Hematopoietic multipotent progenitor cell treated with erythropoietin and hydrocortisone succinate and interleukin-3 and kit ligand, for 15 days (in vitro differentiated cells): ENCODE measurements at places on chromosomes 3 and 15.

GRCh38 chr3:133532951-133533350, 40.5 kb upstream of the CDV3 start:
- no peak for DNase-seq

DNA sequence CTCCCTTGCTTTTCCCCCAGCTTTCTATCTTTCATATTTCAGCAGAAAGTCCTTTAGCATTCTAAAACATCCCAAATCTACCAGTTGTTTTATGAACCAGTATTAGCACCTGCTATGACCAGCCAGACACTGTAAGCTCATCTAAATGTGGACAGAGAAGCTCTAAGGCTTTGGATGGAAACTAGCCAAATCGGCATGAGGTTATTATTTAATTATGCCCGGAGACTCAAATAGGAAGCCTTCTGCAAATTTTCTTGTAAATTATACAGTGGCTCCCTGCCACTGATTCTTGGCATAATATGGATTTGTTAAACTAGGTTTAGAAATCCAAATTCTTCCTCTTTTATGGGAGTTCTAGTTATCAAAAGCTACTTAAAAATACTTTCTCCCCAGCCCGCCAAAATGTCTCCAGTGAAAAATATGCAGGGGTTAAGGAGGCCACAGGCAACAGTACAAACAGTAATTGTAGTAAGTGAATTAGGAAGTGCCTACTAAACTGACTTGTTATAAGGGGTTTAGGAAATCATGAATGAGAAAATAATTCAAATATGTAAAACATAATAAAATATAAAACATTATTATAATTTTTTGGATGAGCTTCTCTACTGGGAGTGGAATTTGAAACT, 15.4 kb downstream of the MYH15 start:
- no peak for DNase-seq

- no peak for DNase-seq
These were observed 408.4 kb downstream of the PLOD2 start for GRCh38 chr3:145752576-145752975.

GRCh38 chr3:7423036-7423435, 562.1 kb downstream of the GRM7 start:
- DNase-seq: no peak

- DNase-seq: no peak
These were observed 17.1 kb downstream of the HOMER2 start for GRCh38 chr15:82935382-82935781.

DNA sequence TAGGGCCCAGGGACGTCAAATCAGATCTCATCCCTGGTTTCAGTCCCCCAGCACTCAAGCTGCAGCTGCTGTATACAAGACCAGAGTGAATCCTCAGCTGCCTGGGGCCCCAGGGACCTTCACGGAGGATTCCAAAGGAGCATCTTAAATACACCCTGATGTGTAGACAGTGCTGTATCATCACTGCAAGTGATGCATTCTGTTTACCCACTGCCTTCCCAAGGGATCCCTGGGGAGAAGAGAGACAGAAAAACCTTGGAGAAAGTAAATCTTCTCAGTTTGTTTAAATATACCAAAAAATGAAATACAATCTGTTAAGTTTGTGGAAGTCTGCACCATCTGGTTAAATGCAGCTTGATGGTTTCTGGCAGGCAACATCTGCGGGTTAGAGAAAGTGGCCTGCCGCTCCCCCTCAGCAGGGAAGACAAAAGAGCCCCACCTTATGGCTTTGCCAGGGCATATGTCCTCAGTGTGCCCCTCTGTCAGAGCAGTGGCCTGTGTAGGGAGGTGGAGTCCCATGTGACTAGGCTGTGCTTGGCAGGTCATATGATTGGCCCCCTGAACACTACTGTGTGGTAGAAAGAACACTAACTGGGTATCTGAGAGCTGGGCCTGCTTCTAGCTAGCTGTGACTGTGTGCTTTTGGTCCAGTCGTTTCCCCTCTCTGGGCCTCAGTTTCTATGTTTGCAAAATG, 222.2 kb upstream of the TRIM42 start:
- no peak for DNase-seq

DNA sequence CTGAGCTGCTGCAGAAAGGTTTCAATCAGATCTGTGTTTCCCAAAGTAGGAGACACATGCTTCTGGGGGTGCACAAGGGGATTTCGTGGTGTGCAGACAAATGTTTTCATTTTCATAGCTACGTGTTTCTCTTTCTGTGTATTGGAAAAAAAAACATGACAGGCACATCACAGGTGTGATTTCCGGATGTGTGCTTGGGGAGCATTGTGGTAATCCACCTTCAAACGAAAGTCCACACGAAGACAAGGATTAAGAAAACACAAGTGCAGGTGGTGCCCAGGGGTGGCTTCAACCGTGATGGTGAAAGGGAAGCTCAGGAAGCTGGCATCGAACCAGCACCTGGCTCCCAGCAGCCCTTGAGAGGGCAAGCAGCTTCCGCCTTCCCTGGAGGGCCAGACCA, 164.6 kb upstream of the LINGO1 start:
- DNase-seq: no peak

DNA sequence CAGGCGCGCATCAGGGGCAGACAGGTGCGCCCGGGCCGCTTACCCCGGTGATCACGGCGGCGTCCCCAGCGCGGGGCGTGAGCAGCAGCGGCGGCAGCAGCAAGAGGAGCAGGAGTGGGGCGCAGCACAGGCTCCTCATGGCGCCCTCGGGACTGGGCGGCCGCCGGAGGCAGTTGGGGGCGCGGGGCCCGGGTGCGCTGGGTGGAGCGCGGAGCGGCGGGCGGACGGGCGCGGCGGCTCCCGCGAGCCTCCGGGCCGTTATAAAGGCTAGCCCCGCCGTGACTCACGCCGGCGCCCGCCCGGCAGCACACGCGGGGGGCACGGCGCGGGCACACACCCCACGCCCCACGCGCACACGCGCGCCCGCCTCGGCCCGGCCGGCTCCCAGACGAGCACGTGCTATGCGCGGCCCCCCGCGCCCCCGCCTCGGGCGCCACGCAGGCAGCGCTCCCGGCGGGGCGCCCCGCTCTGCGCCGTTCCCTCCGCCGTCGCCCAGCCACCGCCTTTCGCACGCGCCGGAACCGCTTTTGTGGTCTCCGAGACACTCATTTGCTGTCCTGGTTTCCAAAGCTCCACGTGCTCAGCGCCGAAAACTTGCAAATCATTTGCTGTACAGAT, at the start of gene PROK2:
Gene PROK2, minus strand, starts transcription at position 235 of the 618 bp plus-strand sequence. Its CDS starts 96 bp downstream, at position 139.
- DNase-seq: no peak

- no peak for DNase-seq
These were observed 21.9 kb upstream of the TSEN2 start for GRCh38 chr3:12462159-12462947.

GRCh38 chr15:53535886-53536285, 223.6 kb downstream of the WDR72 start:
- no peak for DNase-seq

DNA sequence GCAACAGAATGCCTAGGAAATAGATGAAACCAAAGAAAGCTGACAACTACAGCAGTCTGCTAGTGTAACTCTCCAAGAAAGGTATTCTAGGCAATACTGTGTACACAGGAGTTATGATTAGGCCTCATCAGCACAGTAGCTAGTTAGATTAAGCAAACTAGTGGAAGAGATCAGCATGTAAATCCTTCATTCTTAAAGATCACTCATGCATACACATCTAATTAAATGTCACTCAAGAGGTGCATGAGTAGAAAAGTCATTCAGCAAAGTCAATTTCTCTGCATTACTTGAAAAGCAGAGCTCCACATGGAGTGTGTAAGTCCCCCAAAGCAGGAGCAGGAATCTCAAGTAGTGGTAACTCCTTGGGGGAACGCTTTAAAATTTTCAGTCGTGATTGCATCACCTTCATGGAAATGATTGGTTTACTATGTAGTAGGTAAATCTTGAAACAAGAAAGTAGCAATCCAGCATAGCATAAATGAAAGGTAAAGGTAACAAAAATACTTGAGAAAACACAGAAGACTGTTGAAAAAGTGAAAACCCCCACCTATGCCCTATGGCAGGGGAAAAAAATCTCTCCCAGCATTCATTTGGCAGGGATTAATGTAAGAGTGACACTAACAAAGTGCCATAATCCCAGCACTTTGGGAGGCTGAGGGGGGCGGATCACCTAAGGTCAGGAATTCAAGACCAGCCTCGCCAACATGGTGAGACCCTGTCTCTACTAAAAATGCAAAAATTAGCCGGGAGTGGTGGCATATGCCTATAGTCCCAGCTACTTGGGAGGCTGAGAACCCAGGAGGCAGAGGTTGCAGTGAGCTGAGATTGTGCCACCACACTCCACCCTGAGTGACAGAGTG, 29.4 kb upstream of the PPIB start:
- no peak for DNase-seq

GRCh38 chr3:99855900-99856299, 38.2 kb downstream of the CMSS1 start:
- DNase-seq: no peak

DNA sequence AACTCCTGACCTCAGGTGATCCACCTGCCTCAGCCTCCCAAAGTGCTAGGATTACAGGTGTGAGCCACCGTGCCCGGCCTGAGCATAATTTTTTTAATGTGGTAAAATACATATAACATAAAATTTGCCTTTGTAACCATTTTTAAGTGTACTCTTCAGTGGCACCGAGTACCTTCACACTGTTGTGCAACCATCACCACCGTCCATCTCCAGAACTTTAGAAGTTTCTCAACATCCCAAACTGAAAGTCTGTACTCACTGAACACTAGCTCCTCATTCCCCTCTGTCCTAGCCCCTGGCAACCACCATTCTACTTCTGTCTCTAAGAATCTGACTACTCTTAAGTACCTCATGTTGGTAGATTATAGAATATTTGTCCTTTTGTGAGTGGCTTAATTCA, 35.2 kb downstream of the LRIG1 start:
- no peak for DNase-seq

DNA sequence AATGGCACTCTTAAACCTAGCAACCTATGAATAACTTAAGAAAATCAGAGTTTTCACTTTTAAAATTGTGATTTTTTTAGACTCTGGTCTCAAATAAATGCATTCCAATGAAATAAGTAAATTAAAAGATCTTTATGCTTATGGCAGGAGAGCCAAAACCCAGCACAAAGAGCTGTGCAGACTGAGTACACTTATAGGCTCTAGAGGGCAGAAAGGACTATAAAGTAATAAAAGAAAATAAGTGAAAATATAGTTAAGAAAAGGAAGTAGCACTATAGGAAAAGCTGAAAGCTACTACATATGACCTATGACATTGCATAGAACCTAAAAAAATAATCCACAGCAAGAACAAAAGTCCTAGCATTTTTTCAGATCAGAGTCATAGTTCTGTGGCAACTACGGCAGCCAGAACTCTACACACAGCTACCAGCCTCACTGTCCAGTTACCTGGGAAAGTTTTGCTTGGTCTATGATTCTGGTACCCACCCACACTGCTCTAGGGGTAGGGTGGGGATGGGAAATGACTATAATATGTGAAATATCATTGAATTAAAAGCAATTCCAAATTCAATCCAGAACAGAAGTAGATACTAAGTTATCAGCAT, 30.5 kb downstream of the CLASP2 start:
- DNase-seq: no peak

- peak; percentile 14 for DNase-seq
These were observed 19.1 kb downstream of the ST6GAL1 start for GRCh38 chr3:186949281-186949982.

- no peak for DNase-seq
These were observed 152.3 kb downstream of the SMAD6 start for GRCh38 chr15:66854012-66854965.

DNA sequence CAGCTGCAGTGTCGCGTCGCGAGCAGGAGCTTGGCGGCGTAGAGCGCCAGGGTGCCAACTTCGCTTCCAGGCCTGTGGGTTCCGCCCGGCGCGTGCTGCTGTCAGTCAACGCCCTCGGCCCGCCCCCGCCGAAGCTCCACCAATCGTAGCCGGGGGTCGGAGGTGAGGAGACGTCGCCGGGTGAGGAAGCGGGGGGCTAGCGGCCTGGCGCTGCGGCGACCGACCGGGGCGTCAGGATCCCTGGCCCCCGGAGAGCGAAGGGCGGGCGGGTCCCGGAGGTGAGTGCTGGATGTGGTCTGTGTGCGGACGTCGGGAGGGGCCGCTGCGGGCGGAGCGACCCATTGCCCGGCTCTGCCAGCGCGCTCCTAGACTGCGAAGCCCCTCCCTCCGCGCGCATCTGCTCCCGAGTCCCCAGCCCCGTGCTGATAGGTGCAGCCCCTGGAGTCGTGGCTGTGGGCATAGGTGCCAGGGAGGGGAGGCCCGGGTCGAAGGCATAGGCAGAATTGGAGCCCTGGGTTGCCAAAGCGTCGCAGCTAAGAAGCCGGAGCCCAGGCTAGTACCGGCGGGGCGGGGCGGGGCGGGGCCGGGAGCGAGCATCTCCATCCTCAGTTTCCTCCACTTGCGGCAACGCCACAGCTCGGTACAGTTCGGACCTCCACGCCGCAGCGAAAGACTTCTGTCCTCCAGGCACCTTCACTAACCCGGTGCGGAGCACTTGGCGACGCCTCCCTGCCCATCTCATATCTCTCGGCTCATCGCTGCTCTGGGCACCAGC, at the start of gene NXPE3:
Gene NXPE3, plus strand, starts transcription at position 165 of the 775 bp plus-strand sequence. CDS start 6,386 bp downstream, outside the sequence.
- peak; percentile 81 for DNase-seq

- peak; percentile 32 for DNase-seq
These were observed 109.3 kb downstream of the SHQ1 start for GRCh38 chr3:72738752-72739530.

DNA sequence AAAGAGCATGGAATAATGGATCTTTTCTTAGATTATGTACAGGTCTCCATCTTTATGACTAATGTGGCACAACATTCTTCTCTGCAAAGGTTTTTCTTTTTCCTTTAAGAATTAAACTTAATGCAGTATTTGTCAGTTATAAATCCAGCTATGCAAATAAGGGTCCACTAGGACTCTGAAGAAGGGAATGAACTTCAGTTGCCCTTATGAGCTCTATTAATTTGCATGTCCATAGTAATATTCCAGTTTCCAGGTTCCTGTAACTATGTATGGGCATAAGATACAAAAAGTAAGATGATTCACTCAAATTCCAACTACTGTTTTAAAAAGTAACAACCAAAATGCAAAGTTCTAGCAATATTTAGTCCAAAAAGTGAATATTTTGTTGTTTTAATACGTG, 337.4 kb downstream of the NLGN1 start:
- DNase-seq: no peak

GRCh38 chr3:69458803-69459365, 73.0 kb upstream of the FRMD4B start:
- no peak for DNase-seq

GRCh38 chr15:52234596-52235541, 43.7 kb upstream of the GNB5 start:
- no peak for DNase-seq

DNA sequence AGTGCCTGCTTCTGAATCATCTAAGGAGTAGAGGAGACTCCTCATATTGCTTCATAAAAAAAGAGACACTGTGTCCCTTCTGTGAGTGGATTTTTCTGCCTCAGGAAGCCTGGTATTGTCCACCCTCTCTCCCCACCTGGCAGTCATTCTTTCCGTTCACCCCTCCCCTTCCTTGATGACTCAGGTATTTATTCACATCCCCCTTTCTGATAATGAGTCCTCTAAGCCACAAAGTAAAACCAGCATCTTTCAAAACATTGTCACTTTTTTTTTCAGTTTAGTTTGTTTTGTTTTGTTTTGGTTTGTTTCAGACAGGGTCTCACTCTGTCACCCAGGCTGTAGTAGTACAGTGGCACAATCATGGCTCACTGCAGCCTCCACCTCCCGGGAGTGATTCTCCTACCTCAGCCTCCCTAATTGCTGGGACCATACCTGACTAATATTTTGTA, 65.2 kb upstream of the UBE2E1 start:
- no peak for DNase-seq

- DNase-seq: no peak
These were observed 888.3 kb upstream of the NR2F2 start for GRCh38 chr15:95442107-95442719.

GRCh38 chr3:128573160-128573559, 77.5 kb downstream of the RPN1 start:
- DNase-seq: peak; percentile 13

- peak; percentile 25 for DNase-seq
These were observed 169.7 kb upstream of the TMCO5A start for GRCh38 chr15:37764733-37765191.
